ENCODE measurements at places on chromosomes 2 and 18.

DNA sequence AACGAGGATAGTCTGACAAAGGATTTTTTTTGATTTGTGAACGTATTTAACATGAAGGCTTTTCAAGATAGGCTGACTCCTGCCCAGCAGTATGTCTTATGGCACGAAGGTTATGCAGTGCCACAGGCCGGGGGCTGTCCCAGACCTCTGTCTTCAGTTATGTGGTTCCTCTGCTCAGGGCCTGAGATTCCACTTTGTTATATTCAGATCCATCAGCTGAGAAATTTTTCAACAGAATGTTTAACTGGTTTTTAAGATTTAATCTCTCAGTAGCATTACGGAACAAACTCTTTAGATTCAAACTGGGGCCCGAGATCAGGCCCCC, 20.0 kb downstream of the C2orf74 start:
- DNase-seq, result no peak

GRCh38 chr2:75846683-75847190, 136.0 kb upstream of the GCFC2 start:
- no peak for DNase-seq

GRCh38 chr18:2192562-2192961, 378.7 kb downstream of the METTL4 start:
- DNase-seq, result no peak

GRCh38 chr2:107621186-107622165, 205.2 kb upstream of the RGPD4 start:
- DNase-seq, result no peak

- DNase-seq, result no peak
These were observed 527.6 kb upstream of the FANCL start for GRCh38 chr2:58768715-58769080.

DNA sequence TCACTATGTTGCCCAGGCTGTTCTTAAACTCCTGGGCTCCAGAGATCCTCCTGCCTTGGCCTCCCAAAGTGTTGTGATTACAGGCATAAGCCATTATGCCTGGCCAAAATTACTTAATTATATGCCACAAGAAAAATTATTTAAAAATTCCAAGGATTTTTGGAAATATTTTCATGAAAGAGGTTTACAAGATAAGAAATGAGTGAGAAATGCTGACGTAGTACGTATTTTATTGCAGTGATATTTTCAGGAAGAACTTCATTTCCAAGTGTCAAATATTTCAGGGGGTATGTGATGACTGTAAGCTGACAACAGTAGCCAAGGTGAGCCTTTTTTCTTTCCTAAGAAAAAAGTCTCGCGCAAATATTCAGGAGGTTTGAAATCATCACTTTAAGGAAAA, 20.8 kb downstream of the NIF3L1 start:
- DNase-seq, result no peak

DNA sequence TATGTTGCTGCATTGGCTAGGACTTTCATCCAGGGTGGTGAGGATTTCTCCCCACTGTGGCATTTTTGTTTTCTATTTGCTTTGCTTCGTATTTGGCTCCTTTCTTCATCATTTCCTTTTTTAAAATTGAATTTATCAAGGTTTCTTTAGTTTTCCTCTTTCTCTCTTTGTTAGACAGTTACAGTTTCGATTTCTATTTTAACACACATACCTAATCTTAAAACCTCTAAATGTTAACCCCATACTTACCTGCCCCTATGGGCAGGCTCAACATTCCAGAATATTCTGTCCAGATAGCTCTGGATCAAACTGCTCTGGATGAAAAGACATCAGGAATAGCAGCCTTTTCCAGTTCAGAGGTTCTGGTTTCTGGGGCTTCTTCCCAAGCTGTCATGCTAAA, 49.2 kb downstream of the DIPK1C start:
- DNase-seq, result no peak

- no peak for DNase-seq
These were observed 60.6 kb upstream of the HS6ST1 start for GRCh38 chr2:128379021-128380015.

DNA sequence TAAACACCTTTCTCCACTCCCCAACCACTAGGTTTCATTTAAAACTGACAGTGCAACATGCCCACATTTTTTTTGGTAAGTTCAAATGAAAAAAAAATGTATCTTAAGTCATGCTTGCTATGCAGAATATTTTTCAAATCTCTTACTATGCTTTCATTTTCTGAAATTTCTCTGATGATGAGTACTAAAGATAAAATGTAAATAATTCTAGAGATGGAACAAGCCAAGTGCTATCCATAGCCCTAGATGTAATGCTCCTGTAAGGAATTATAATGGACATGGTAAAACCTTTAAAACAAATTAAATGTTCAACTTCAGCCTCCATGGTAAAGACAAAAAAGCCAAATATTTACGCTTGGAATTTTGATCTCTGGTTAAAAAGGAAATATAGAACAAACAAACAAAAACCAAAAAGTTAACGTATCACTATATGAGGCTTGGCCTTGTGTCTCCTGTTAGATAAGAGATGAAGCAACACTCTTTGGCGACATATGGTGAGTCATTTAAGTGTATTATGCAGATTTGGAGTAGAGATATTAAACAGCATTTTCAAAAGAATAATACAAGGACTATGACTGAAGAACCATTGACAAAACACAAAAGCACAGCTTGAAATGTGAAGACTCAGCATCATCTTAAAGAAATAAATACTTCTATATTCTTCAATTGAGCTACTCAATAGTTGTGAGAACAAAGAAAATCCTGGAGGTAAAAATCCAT, 392.0 kb upstream of the LYPD1 start:
- DNase-seq, result no peak

DNA sequence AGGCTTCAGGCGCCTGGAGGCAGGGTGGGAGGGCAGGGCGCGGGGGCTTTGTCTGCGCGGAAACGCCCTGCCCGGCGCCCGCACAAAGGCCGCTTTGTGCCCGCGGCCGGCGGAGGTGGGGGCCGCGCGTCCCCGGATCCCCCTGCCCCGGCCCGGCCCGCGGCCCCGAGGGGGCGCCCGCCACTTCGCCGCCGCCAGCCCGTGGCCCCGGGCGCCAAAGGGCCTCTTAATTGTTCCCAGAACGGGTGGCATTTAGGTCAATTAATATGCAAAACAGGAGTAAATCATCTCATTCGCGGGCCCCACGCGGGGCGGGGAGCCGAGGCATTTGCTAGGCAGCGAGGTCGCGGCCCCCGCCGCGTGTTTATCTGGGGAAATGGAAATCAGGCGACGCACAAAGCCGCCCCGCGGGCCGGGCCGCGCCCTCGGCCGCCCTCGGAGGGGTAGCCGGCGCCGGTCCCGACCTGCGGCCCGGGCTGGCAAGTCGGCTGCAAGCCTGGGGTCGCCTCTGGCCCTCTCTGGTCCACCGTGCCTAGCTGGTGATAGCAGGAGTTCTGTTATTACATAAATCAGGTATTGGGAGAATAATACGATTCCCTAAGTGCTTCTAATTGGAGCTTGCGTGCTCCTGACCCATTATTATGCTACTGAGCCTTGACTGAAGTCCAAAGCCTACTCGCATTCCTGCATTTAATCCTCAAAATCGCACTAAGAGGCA, 148.2 kb upstream of the GLI2 start:
- no peak for DNase-seq

DNA sequence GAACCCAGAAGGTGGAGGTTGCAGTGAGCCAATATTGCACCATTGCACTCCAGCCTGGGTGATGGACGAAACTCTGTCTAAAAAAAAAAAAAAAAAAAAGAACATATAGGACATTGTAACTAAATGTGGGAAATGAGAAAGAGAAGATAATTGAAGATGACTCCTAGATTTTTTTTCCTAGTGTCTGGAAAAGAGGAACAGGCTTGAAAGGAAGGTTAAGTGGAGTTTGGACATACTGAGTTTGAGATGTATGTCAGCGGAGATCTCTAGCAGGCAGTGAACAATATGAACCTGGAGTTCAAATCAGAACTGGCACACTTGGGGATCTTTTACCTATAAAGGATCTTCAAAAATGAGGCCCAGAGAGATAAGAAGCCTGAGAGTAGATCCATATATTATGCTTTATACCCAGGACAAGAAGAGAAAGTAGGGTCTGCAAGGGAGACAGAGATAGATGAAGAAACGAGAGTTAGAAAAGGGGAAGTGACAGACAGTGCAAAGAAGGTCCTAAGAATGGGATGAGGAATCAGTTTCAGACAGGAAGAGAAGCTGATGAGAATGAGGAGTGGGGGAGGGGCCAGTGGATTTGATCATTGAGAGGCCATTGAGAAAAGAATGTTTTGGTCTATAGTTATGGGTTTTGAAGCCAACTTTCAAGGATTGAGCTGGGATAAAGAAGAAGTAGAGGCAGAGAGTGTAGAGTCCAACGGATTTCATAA, 46.9 kb upstream of the CD28 start:
- no peak for DNase-seq

DNA sequence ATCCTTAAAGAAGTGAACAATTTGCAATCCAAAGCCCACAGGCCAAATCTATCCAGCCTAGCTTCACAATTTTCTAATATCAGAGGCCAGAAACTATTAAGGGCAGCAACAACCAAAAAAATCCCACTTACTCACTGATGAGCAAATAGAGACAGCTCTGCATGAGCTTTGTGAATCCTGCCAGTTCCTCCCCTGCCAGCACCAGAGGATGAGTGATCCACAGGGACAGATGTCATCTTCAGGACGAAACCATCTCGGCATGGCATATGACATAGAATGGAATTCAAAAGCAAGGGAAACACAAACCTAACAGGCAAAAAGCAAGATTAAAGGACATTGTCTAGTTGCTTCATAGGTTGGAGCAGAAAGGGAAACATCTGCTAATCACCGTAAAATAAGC, 2.2 kb upstream of the DSC2 start:
- DNase-seq, result no peak

- DNase-seq, result no peak
These were observed 10.4 kb upstream of the METTL21A start for GRCh38 chr2:207635468-207636200.

- DNase-seq, result no peak
These were observed 27.7 kb downstream of the AFTPH start for GRCh38 chr2:64551851-64552250.

- no peak for DNase-seq
These were observed 214.7 kb downstream of the SS18 start for GRCh38 chr18:25875551-25876240.

- DNase-seq, result no peak
These were observed 74.4 kb upstream of the TWIST2 start for GRCh38 chr2:238773472-238773871.

GRCh38 chr2:194205568-194206227, 1451.3 kb upstream of the SLC39A10 start:
- no peak for DNase-seq

- no peak for DNase-seq
These were observed 537.5 kb upstream of the FSIP2 start for GRCh38 chr2:185201063-185201462.

- DNase-seq, result no peak
These were observed 109.9 kb downstream of the PDE1A start for GRCh38 chr2:182316950-182317349.

DNA sequence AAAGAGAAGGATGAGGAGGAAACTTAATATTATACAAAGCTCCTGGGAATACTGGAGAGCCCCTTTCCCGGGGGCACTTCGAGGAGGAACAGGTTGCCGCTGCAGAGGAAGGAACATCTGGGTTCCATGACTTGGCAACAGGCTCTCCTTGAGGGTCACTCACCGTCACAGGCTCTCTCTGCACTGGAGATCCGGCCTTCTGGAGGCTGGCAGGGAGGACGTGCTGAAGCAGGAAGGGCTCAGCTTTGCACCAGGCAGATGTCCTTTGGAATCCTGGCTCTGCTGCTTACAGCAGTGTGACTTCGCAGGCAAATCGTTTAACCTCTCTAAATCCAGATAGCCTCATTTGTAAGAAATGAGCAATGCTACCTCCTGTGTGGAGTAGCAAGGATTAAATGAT, 2.9 kb upstream of the DPYSL5 start:
- no peak for DNase-seq

- DNase-seq, result no peak
These were observed 144.0 kb downstream of the LDLRAD4 start for GRCh38 chr18:13362607-13363006.

GRCh38 chr18:80157708-80158343, 48.8 kb downstream of the ADNP2 start:
- peak; percentile 68 for DNase-seq

DNA sequence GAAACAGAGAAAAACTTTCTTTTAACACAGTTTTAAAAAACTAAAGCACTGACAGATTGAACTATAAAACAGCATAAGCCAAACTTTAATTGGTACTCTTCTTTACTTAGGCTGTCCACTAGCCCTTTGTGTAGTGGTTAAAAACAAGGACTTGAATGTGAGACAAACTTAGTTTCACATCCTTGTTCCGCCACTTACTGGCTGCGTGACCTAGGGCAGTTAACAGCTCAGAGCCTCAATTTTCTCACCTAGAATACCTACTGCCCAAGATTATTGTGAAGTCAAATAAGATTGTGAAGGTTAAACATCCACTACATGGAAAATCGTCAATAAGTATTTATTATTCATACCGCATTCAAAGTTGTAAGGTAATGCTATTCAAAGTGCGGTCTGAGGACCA, 2.0 kb downstream of the WDR35 start:
- no peak for DNase-seq

DNA sequence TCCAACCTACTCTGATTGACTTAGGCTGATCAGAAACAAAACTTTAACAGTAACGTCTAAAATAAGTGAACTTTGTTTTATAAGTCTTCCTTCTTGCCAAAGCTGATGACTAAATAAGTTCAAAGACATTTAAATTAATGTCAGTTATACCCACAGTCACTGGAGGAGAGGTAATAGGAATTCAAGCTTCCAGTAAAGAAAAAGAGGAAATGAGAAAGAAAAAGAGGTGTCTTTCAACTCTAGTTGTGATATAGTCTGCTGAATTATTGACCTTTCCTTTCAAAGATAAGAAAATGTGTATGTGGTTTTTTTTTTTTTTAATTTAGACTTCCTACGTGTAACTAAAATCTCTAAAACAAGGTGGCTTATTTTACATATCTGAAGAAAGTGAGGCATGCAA, 191.5 kb downstream of the SLC8A1 start:
- DNase-seq, result no peak

DNA sequence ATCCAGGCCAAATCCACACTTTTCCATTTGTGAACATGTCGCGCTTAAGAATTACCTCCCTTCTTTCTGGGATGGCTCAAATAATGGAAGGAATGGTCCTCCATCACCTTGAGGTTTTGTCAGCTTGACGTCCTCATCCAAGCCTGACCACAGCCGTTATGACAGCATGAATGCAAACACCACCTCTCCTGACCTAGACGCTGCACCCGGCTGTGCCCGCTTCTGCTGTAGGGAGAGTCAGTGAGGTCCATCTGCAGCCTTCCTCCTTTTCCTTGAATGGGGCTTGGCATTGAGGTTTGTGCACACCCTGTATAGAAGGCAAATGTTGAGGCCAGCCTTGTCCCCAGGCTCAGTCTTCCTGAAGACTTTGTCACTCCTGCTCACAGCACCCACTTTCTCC, 85.5 kb downstream of the TGOLN2 start:
- no peak for DNase-seq

GRCh38 chr2:62196278-62196901, 475 bp downstream of the B3GNT2 start:
- peak; percentile 44 for DNase-seq
